ENCODE measurements at places on chromosomes 2 and 18. TPM values are rescaled to one million over a fixed set of nuclear protein-coding genes. Genes with fewer than 3 reads are reported as not detected.

- no peak for DNase-seq
These were observed 52.8 kb downstream of the SLC35F5 start for GRCh38 chr2:113703386-113704299.

DNA sequence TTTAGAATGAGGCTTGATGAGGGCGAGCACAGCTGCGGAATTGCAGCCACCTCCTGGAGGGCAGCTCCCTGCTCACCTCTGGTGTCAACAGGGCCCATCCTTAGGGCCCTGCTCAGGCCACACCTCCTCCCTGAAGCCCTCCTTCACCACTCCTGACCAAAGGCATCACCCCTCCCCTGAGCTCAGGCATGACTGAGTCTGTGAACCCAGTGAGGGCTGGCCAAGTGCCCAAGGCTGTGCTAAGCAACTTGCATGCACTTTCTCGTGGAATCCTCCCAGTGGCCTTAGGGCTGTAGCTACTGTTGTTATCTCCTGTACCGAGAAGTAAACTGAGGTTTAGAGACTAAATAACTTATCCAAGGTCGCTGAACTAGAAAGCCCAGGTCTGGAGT lies 101.7 kb downstream of the KLHL29 start:
- DNase-seq: no peak

- DNase-seq: peak; percentile 16
These were observed 191.6 kb upstream of the AGAP1 start for GRCh38 chr2:235302263-235302662.

DNA sequence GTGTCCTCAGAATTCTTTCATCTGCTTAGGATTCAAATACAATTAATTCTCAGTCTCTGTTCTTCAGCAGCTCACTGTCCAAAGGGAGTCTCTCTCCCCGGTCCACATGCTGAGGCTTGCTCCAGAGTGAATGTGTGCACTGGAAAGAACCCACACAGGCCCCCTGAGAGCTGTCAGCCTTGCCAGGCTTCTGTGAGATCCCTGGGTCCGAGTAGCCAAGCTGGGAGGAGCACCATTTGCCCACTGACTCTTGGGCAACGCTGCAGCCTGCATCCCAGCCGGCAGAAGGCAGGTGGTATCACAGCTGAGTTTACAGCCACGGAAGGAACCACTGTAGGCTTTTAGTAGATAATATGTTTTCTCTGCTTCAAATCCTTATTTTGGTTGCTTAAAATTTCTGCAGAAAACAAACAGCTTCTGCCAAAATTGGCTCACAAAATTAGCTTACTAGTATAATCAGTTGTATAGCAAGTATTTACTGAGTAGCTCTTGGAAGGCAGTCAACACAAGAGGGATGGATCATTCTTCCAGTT lies 21.4 kb upstream of the LTBP1 start:
- DNase-seq: no peak

Gene FHOD3
- total RNA-seq: 0.53 TPM

Data from SJSA1 (cell line).